Tibial nerve (tissue), 4 donors: ENCODE measurements at places on chromosomes 3 and 15.

- DNase-seq = no peak
Measured at GRCh38 chr3:70064194-70064779, 64.8 kb downstream of the SAMMSON start.

DNA sequence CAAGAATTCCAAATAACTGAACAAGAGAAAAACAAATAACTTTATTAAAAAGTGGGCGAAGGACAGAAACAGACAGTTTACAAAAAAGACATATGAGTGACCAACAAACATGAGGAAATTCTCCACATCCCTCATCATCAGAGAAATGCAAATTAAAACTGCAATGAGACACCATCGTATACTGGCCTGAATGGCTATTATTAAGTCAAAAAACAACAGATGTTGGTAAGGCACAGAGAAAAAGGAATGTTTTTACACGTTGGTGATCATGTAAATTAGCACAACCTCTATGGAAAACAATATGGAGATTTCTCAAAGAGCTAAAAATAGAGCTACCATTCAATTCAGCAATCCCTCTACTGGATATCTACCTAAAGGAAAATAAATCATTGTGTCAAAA is 1260.4 kb upstream of the ALCAM start:
- DNase-seq = no peak

DNA sequence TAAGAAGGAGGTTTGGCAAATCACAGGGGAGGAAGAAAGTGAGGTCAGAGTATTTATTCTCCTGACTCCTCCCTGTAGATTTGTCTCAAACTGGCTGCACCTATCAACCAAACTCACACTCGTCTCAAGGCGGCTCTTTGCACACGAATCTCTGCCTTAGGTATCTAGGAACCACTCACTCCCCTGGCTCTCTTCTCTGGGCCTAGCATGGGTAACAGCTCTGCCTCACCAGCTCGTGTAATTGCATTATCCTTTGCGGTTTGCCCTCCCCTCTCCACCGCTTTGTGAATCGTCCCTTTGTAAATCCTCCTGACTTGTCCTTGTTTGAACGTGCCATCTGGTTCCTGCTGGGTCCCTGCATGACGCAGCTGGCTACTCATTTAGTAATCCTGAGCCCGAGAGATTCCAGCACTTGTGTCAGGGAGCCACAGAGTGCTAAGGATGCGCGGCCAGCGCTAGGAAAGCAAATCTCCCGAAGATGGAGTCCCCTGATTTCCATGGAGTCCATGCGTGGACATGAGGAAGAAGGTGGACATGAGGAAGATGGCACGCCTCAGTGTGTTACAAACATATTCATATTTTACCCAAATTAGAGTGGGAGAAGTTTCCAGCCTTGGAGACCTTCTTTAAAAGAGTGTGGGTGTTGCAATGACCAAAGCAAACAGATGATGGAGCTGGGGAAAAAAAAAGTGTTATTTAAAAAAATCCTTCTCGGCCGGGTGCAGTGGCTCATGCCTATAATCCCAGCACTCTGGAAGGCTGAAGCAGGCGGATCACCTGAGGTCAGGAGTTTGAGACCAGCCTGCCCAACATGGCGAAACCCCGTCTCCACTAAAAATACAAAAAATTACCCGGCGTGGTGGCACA is 26.7 kb downstream of the NRROS start:
- peak; percentile 37 for DNase-seq

DNA sequence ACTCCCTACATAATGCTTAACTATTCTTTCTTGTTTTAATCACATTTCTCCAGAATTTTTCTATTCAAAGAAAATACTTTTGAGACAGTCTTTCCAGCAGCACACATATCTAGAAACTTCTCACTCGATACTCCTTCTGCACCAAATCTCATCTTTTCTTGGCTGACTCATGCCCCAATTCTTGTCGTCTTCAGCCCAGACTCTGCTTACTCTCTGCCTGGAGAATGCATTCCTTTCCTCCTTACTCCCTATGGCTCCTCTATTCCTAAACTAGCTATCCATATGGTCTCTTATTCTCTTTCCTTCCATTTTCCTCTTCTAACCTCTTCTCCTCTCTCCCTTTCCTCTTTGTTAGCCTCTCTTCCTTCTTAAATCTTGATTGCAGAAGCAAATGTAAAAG is 158.7 kb downstream of the GBE1 start:
- no peak for DNase-seq
